ENCODE measurements at places on chromosomes 1 and 21.

GRCh38 chr1:193348091-193348768, 161.8 kb upstream of the B3GALT2 start:
- DNase-seq: no peak

DNA sequence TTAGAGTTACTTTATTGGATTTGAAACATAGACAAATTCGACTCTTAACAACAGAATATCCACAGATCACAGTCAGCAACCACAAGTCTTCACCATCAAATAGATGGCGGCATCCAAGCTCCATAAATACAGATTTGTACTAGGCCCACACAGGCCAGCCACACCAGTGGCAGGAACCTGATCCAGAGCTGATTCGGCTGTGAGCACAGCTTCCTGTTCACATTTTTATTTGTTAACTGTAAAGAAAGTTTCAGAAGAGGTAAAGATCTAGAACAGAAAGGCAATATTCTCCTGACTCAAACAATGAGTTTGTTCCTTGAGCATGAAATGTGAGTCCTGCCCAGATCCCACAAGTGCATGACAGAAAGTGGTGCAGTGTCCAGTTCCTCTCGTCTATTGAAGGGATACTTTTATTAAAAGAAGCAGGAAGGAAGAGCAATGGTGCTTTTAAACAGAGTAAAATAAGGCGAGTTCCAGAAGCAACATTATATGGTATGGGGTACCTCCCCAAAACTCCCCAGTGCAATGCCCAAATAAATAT, 205.8 kb downstream of the SLC45A1 start:
- no peak for DNase-seq

DNA sequence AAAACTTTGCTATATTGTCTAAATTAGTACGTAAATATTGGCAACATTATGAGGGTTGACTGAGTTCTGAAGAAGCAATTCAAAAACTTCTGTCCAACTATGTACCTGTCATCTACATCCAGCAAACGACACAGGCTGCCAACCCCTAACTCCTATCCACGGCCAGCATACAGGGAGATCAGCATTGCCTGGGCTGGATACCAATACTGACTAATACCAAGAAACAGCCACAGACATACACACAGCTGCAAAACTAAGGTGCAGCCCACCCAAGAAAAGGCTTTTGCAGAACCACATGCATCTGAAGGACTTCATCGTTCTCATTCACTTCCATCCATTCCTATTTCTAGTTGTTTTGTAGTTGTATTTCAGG, 2.0 kb downstream of the KIAA0319L start:
- no peak for DNase-seq

GRCh38 chr1:36055706-36056105, 28.2 kb upstream of the TEKT2 start:
- DNase-seq: no peak

Data from thoracic aorta (tissue), 2 donors.